ENCODE measurements at places on chromosomes 1 and 21.

DNA sequence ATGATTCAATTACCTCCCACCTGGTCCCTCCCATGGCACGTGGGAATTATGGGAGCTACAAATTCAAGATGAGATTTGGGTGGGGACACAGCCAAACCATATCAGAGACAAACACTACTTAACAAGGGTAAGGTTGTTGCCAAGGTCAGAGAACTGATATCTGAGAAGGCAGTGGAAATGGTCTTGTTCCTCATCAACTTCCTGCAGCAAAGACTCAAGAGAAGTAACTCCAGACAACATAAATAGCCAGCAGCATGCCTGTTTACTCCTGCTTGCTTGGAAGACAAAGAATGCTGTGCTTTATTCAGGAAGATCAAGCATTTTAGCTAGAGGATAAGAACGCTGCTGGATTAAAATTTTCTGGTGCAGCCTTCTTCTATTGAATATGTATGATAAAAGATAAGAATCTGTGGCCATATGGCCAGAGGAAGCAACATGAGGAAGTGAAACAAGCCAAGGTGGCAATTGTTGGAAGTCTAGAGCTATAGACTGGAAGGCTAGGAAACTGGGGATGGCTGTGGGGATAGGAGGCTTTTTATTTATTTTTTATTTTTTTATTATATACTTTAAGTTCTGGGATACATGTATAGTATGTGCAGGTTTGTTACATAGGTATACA, 36.4 kb downstream of the DDAH1 start:
- H3K4me3 ChIP-seq, result no peak overlapping the region
- H3K27ac ChIP-seq, result no peak overlapping the region
- DNase-seq, result no peak
- H3K36me3 ChIP-seq, result no peaks in the 10 kb centered on the region
- H3K4me1 ChIP-seq, result no peaks in the 10 kb centered on the region

DNA sequence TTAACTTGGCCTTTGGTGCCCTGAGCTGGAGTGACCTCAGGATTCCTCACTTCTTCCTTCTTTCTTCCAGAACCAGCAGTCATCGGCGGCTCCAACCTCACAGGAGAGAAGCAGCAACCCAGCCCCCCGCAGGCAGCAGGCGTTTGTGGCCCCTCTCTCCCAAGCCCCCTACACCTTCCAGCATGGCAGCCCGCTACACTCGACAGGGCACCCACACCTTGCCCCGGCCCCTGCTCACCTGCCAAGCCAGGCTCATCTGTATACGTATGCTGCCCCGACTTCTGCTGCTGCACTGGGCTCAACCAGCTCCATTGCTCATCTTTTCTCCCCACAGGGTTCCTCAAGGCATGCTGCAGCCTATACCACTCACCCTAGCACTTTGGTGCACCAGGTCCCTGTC, 6.3 kb upstream of the OLFML3 start:
- H3K27ac ChIP-seq, result no peak overlapping the region
- no peak for DNase-seq
- H3K4me1 ChIP-seq, result no peaks in the 10 kb centered on the region
- peaks cover 66% of the 10 kb centered on the region for H3K36me3 ChIP-seq

- no peak overlapping the region for H3K4me3 ChIP-seq
- no peaks in the 10 kb centered on the region for H3K36me3 ChIP-seq
Measured at GRCh38 chr1:163836481-163836880, 514.7 kb downstream of the NUF2 start.

DNA sequence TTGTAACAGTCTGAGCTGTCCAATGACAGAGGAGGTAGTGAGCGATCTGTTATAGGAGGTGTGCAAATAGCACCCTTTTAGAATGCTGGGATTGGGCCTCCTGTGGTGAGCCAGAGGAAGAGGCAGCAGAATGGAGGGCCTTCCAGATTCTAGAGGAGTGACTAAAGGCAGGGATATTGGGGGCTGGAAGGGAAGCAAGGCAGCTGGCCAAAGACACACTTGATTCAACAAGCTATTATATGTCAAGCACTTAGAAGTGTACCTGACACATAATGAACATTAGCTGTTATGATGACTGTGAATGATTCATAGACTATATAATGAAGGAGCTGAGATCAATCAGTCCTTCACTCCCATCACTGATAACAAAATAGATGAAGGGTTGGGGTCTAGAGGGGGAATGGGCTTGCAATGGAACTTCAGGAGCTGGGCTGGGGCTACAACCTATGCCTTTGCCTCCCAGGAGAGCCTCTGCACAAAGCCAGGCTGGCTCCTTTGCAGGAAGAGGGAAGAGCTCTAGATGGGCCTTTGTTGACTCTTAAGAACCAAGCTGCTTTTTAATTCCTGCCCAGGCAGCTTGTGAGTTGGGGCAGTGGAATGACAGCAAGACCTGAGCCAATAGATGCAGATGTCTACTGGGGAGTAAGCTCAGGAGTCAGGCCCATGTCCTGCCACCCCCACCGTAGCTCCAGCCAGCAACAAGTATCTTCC, 2.3 kb upstream of the MKNK1 start:
- no peak overlapping the region for H3K27ac ChIP-seq
- peaks cover 37% of the 10 kb centered on the region for H3K4me1 ChIP-seq
- no peak for DNase-seq
- no peak overlapping the region for H3K4me3 ChIP-seq

GRCh38 chr1:28437264-28437923, 67.9 kb downstream of the PHACTR4 start:
- peaks cover 10% of the 10 kb centered on the region for H3K4me1 ChIP-seq
- no peak overlapping the region for H3K27ac ChIP-seq
- no peak for DNase-seq
- no peaks in the 10 kb centered on the region for H3K27me3 ChIP-seq
- H3K4me3 ChIP-seq, result no peak overlapping the region

GRCh38 chr1:11929849-11930248, 3.6 kb upstream of the KIAA2013 start:
- no peak overlapping the region for H3K4me3 ChIP-seq
- no peak for DNase-seq
- H3K4me1 ChIP-seq, result peaks cover 13% of the 10 kb centered on the region
- H3K27me3 ChIP-seq, result no peaks in the 10 kb centered on the region
- H3K36me3 ChIP-seq, result no peaks in the 10 kb centered on the region

- no peaks in the 10 kb centered on the region for H3K27me3 ChIP-seq
- H3K4me1 ChIP-seq, result no peaks in the 10 kb centered on the region
- H3K27ac ChIP-seq, result no peak overlapping the region
- no peak for DNase-seq
Measured at GRCh38 chr1:89974696-89975470, 20.0 kb upstream of the ZNF326 start.

GRCh38 chr1:234197839-234198238, 175.4 kb upstream of the COA6 start:
- no peak overlapping the region for H3K4me3 ChIP-seq
- DNase-seq, result no peak
- H3K27ac ChIP-seq, result no peak overlapping the region
- no peaks in the 10 kb centered on the region for H3K27me3 ChIP-seq
- H3K36me3 ChIP-seq, result no peaks in the 10 kb centered on the region

DNA sequence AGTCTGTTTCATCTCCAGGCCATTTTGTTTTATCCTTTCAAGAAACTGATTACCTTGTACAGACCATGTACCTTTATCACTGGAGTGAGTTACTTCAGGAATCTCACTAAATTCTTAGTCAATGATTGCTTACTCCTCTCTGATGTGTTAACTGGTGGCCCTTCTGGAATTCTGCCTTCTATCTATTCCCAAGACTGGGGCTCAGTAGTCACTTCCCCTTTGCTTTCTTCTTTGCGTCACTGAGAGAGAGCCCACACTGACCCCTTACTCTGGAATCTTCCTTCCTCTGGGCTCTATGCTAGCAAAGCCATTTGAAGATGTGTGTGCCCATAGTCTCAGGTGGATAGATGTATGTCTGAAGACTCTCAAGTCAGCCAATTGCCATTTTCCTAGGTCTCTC, 34.6 kb downstream of the XCL2 start:
- H3K4me1 ChIP-seq, result peaks cover 27% of the 10 kb centered on the region
- no peak for DNase-seq
- no peaks in the 10 kb centered on the region for H3K27me3 ChIP-seq
- H3K4me3 ChIP-seq, result no peak overlapping the region
- no peak overlapping the region for H3K27ac ChIP-seq
- no peaks in the 10 kb centered on the region for H3K36me3 ChIP-seq

GRCh38 chr1:1120096-1120495, 4.2 kb upstream of the C1orf159 start:
- no peak overlapping the region for H3K4me3 ChIP-seq
- no peak overlapping the region for H3K27ac ChIP-seq
- DNase-seq, result no peak
- no peaks in the 10 kb centered on the region for H3K36me3 ChIP-seq
- no peaks in the 10 kb centered on the region for H3K27me3 ChIP-seq

- no peak overlapping the region for H3K27ac ChIP-seq
- no peaks in the 10 kb centered on the region for H3K4me1 ChIP-seq
- DNase-seq, result no peak
- no peaks in the 10 kb centered on the region for H3K27me3 ChIP-seq
- H3K4me3 ChIP-seq, result no peak overlapping the region
Measured at GRCh38 chr1:4315202-4315601, 339.2 kb upstream of the AJAP1 start.

GRCh38 chr1:195899762-195900352, 708.4 kb downstream of the KCNT2 start:
- no peak overlapping the region for H3K27ac ChIP-seq
- H3K4me3 ChIP-seq, result no peak overlapping the region
- H3K27me3 ChIP-seq, result no peaks in the 10 kb centered on the region
- no peak for DNase-seq
- no peaks in the 10 kb centered on the region for H3K4me1 ChIP-seq

GRCh38 chr21:16983420-16983819, 529.4 kb upstream of the CXADR start:
- no peaks in the 10 kb centered on the region for H3K4me1 ChIP-seq
- no peak overlapping the region for H3K27ac ChIP-seq
- no peaks in the 10 kb centered on the region for H3K36me3 ChIP-seq
- H3K4me3 ChIP-seq, result no peak overlapping the region
- H3K27me3 ChIP-seq, result no peaks in the 10 kb centered on the region

DNA sequence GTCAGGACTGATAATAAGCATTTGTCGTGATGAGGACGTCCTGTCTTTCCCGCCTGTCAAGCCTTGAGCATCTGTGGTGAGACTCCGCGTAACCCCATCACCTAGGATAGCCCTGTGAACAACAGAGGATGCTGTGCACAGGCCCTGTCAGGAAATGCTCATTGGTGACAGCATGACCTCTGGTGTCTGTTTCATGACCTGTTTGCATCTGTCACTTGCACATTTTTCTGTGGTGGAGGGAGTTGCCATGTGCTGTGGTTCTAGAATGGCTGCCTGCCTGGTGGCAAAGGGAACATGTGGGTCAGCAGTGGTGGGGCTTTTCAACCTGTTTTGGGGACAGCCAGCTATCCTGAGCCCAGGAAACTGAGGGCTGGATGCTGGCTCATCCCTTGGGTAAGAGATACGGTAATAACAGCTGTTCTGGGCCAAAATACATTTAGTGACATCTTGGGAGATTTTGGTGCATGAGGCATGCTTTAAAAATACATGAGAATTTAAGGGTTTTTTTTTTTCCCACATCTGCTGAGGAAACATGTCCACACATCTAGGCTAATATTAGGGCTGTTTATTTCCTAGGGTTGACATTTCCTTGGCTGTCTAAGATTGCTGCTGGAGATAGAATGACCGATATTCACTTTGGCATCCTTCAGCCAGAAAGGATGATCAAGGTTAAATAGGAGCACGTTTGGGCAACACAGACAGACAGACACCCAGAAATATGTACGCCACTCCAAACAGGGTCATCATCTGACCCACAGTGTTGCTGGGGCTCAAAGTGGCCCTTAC, 52.9 kb downstream of the KCNC4 start:
- no peaks in the 10 kb centered on the region for H3K4me1 ChIP-seq
- H3K36me3 ChIP-seq, result no peaks in the 10 kb centered on the region
- peaks cover 3% of the 10 kb centered on the region for H3K27me3 ChIP-seq
- H3K27ac ChIP-seq, result no peak overlapping the region

DNA sequence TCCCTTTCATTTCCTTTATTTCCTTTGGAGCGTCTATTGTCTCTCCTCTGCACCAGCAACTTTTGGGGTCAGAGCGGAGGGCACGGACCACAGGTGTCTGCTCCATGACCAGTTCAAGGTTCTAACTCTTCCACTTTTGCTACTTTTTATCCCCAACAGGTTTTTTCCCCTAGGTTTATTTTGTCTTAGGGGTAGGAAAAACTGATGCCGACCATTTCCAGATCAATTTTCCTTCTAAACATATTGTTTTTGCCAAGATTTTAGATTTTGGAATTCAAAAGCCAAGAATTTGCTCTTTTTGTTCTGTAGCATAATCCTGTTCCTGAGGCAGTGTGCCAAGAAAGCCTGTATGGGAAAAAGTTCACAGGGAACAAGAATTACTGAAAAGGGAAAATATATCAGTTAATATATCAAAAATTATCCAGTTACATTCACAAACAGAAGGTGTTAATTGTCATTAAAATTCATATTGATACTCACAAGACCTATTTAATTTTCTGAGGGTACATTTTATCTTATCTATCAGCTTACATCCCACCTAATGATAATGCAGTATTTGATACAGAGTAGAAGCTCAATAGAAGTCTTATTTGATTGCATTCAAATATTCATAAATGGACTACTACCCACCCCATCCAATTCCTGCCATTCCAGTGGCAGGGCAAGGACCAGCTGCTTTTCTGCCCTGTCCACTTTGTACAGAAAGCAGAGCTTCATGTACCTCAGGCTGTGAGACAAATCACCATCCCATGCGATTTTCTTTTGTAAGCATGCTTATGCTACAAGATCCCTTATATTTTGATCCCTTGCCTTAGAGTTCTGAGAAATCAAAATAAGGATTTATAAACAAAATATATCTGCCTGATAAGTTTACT, 31.2 kb downstream of the TSEN15 start:
- H3K36me3 ChIP-seq, result no peaks in the 10 kb centered on the region
- no peak for DNase-seq
- H3K4me1 ChIP-seq, result no peaks in the 10 kb centered on the region
- H3K4me3 ChIP-seq, result no peak overlapping the region
- H3K27me3 ChIP-seq, result no peaks in the 10 kb centered on the region

GRCh38 chr1:42240966-42241755, 76.6 kb upstream of the GUCA2A start:
- no peak overlapping the region for H3K27ac ChIP-seq
- H3K36me3 ChIP-seq, result no peaks in the 10 kb centered on the region
- no peak overlapping the region for H3K4me3 ChIP-seq
- H3K4me1 ChIP-seq, result no peaks in the 10 kb centered on the region
- H3K27me3 ChIP-seq, result no peaks in the 10 kb centered on the region
- DNase-seq, result no peak

GRCh38 chr1:94094469-94095111, 26.4 kb downstream of the ABCA4 start:
- DNase-seq, result no peak
- H3K27me3 ChIP-seq, result no peaks in the 10 kb centered on the region
- no peak overlapping the region for H3K27ac ChIP-seq
- H3K4me3 ChIP-seq, result no peak overlapping the region

Measured in CD4-positive, alpha-beta memory T cell (primary cell).